ENCODE measurements at places on chromosomes 2 and 18.

DNA sequence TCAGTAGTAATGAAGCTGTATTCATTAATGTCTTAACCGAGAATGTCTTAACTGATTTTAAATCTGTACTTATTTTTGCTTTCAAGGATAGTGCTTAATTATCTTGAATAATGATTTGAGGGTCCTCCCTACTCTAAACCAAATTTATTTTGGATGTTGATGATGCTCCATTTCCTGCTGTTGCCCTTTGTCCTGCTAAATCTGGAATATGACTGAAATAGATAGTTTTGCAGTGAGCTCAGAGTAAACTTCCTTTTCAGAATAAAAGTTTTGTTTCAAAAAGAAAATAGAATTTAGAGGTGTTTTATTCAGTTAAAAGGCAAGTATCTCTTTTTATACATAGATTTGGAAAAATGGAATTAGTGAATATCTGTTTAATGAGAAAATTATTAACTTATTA is 8.1 kb downstream of the NBEAL1 start:
- DNase-seq, result no peak

DNA sequence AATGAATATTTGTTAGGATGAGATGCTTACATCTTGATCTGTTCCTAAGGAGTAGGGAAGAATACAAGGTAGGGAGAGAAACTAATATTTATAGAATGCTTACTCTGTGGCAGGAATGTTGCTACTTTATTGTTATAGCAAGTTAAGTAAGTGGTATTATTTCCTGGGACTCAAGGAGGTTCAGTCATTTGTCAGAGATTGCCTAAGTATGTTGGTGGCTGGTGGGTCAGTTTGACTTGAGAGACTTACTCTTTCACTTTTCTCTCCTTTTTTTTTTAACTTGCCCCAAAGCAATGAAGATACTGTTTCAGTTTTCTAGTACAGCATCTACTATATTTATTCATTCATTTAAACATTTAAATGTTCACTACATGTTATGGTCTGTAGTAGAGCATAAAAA is 209.2 kb upstream of the STON1 start:
- DNase-seq, result peak; percentile 13

DNA sequence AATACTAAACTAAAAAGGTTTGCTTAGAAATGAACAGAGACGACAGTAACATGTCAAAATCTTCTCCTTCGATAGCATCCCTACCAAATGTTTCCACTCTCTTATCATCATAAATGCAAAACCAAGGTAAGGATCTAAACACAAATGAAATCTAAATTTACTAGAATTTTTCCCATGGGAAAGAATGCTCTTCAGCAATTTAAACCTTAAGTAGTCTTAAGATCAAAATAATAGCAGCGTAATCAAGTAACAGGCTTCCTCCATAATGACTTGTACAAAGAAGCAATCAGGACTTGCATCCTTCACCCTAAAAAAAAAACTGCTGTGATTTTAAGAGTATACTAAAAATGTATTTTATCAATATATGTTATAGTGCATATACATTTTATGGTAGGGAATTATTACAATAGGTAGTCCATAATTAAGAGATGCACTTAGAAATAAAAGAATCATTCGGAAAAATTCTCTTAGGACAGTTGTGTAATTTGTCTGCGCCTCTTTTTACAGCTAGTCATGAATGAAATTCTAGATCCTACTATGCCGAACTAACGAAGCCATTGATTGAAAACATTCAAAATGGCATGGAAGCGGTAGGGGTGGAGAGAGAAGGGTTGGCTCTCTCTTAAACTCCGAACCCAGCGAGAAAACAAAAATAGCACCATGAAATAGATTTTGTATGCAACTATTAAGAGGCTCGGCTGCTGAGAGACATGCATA is 1.3 kb downstream of the PGAP1 start:
- DNase-seq, result no peak

- peak; percentile 55 for DNase-seq
Measured at GRCh38 chr2:96549967-96550786, 13.6 kb downstream of the ARID5A start.

- DNase-seq, result no peak
Measured at GRCh38 chr18:33040213-33040612, 267.4 kb upstream of the KLHL14 start.

GRCh38 chr18:29912351-29912750 is 1130.2 kb downstream of the DSC3 start:
- no peak for DNase-seq

GRCh38 chr2:135997380-135997779 is 12.0 kb upstream of the DARS1 start:
- no peak for DNase-seq

GRCh38 chr2:218233543-218233942 is 16.6 kb downstream of the ARPC2 start:
- DNase-seq, result no peak

DNA sequence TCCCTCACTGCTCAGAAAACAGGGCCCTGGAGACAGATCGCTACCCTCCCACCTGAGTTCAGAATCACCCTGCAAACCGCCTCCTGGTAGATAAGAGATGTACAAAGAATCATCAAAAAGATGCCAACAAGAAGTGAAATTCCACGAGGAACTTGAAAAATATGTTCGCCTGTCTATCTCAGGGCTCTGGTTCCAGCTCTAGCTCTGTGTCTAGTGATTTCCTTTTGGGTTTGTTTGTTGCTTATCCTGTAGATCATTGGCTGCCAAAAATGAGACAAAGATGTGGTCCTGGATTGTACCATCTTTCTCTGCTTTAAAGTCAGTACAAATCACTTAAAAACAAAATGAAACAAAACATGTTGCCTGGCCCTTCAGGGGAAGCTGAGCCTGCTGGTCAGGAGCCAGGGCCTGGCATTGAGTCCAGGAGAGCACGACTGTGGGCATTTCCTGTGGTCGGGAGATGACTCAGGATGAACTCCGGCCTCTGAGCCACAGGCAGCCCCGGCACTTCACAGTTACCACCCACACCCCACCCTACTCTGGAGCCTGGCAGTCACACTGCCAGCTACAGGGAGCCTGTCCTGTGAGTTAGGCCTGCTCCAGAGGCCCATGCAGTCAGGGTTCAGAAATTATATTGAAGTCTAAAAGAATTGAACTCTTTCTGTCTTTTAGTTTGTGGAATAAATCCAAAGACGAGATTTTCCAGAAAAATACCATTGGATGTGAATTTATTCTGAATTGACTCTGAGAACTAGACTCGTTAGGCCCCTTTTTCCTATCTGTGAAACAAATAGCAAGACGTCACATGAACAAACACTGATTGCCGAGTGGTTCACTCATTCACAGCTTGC is 8.0 kb upstream of the ITGB6 start:
- peak; percentile 83 for DNase-seq

- DNase-seq, result no peak
Measured at GRCh38 chr2:108219688-108220087, 20.1 kb upstream of the SULT1C3 start.

DNA sequence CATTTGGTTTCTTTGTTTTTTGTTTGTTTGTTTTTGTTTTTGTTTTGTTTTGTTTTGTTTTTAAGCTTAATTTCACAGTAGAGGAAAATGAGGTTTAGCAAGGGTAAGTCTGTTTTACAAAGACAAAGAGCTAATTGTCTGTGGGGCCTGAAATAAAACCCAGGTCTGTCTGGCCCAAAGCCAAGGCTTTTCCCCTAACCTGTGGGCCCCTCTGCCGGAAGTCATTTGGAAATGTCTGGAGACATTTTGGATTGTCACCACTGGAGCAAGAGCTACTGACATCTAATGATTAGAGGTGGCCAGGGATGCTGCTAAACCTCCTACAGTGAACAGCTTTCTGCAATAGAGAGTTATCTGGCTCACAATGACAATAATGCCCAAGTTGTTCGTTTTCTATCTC is 167.2 kb downstream of the MAP2 start:
- DNase-seq, result no peak

GRCh38 chr18:10269261-10269660 is 185.2 kb upstream of the APCDD1 start:
- no peak for DNase-seq

DNA sequence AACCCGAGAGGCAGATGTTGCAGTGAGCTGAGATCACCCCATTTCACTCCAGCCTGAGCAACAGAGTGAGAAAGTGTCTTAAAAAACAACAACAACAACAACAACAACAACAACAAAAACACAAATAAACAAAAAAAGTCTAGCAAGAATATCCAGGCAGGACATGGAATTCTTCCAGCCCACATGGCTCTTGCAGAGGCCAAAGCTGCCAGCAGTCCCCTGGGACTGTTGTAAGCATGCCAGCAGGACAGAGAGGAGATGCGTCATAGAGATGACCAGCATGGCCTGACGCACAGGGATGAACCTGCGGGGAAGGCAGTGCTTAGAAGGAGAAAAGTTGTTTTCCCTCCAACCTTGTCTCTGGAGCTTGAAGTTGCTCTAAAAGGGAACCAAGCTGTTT is 182.3 kb upstream of the PGAP1 start:
- no peak for DNase-seq

DNA sequence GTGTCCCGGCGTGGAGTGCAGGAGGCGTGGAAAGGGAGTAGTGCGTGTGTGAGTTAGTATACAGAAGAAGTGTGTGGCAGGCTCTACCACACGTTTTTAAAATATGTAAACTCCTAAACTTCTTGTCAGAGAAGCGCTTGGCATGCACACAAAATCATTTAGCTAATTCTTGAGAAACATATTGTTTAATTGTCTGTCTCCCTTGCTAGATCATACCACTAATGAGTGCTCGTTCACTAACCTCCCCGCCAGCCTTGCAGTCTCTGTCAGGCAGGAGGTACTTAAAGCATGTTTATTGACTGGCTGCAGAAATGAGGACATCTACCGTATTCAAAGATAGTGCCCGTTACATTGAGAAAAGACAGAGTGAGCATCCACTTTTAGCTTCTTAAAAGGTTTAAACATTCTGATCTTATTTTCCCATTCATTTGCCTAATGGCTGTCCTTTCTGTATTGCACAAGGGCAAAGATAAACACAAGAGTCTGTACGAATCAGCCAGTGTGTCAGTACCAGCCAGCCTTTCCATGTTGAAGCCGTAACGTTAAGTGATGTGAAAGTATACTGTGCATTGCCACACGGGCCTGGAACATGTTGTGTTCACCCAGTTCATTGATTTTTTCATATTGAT is 41.4 kb downstream of the TRAPPC12 start:
- DNase-seq, result no peak

- no peak for DNase-seq
Measured at GRCh38 chr2:44480068-44480467, 118.3 kb downstream of the CAMKMT start.

GRCh38 chr2:54859416-54859815 is 136.0 kb downstream of the EML6 start:
- DNase-seq, result no peak

DNA sequence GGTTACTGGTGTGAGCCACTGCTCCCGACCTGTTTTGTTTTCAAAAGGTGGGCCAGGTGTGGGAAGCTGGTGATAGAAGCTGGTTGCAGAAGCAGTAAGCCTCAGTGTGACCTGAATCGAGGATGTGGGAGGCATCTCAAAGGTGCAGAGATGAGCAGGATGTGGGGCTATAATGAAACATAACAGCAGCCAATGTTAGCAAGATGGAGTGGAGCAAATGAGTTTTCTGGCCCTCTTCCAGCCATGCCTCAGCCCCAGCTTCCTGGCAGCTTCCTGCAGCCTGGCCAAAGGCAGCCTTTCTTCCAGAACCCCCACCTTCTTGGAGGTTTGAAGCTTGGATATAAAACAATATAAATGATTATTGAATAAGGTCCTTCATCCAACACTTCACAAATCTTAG is 184.8 kb downstream of the NCK2 start:
- DNase-seq, result peak; percentile 19

DNA sequence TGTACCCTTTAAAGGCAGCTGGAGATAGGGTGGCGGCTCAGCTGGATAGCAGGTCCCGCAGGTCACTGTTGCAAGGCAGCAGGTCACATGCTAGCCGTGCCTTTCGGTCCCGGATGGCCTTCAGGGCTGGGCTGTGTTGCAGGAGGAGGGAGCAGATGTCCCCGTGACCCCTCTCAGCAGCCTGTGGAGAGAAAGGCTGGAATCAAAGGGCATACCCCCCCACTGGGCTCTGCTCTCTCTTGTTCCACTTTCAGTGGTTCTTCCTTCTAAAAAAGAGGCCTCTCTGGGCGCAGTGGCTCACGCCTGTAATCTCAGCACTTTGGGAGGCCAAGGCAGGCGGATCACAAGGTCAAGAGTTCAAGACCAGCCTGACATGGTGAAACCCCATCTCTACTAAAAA is 4.4 kb upstream of the ANKRD23 start:
- DNase-seq, result no peak

GRCh38 chr2:227366769-227367426 is 12.2 kb downstream of the TM4SF20 start:
- peak; percentile 62 for DNase-seq

DNA sequence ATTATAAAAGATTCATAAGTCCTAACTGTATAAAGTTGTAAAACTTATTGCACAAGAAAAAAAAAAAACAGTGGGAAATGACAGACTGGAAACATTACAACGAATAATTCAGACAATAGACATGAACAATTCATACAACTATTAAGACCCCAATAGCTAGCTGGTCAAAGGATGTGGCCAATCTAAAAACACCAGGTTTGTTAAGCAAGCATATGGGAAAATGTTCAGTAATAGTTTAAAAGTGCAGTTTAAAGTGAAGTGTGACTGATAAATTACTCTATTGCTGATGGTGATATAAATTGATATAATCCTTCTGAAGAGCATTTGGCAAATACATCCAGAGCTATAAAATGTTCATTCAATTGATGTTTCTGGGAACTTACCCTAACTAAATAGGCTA is 289.0 kb downstream of the CAMKMT start:
- no peak for DNase-seq

- no peak for DNase-seq
Measured at GRCh38 chr2:191249156-191249813, 4.1 kb downstream of the MYO1B start.

- DNase-seq, result no peak
Measured at GRCh38 chr2:233977296-233977837, 60.2 kb downstream of the TRPM8 start.

GRCh38 chr2:209526561-209526960 is 102.7 kb downstream of the MAP2 start:
- DNase-seq, result no peak

DNA sequence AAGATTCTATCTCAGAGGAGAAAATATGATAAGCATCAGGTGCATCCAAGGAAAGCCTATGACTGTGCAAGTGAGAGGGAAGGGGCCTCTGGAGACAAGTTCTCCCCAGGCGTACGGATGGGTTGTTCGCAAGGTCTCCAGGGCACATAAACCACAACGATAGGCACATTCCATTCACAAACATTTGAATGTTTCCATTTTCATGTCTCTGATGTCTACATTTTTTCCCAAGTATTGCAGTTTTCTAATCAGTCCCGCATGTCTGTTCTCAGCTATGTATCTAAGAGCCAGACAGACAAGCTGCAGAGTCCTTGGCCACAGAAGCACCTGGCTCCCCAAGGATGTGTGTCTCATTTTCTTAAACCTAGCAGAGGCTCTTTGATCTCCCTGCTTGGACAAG is 28.0 kb downstream of the OSR1 start:
- DNase-seq, result no peak

GRCh38 chr18:6482198-6482977 is 67.7 kb upstream of the L3MBTL4 start:
- DNase-seq, result peak; percentile 2

DNA sequence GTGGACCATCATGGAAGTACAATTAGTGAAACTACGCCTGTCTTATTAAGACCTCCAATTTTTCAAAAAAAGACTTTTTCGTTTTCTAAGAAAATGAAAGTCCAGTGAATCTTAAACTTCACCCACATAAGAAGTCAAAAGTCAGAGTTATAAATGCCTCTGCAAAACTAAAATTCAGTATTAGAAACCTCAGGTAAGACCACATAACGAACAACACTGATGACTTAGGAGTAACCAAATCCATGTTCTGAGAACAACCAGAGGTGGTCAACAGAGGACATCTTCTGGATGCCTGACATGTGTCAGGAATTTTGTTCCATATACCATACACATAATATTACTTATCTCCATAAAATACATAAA is 62.4 kb downstream of the RPL31 start:
- DNase-seq, result no peak

Measured in epithelial cell of esophagus (primary cell).